ENCODE measurements at places on chromosomes 11 and 22. TPM values are rescaled to one million over a fixed set of nuclear protein-coding genes. Genes with fewer than 3 reads are reported as not detected.

Gene IGSF9B
- 0.32 TPM for total RNA-seq

Gene RIC8A
- total RNA-seq = 75.6 TPM

Gene POTEH
- total RNA-seq = not detected

GRCh38 chr22:20782596-20783299, 8.8 kb downstream of the SERPIND1 start:
- no peak for DNase-seq

DNA sequence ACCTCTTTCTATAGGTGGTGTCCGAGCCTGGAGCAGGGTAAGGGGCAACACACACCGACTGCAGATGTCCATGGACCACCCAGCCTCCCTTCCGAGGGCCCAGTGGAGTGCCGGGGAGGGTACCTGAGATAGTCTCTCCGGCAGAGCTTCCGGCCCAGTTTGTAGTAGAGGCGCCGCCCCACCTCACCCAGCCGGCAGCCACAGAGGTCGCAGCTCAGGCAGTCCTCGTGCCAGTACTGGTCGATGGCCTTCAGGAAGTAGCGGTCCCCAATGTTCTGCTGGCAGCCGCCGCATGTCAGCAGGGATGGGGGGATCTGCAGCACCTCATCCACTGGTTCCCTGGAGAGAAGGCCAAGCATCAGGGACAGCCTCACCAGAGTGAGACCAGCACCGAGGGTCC, 27.4 kb downstream of the LMO2 start:
- DNase-seq = no peak

- no peak for DNase-seq
Measured at GRCh38 chr11:119166368-119167076, 2.0 kb upstream of the NLRX1 start.

DNA sequence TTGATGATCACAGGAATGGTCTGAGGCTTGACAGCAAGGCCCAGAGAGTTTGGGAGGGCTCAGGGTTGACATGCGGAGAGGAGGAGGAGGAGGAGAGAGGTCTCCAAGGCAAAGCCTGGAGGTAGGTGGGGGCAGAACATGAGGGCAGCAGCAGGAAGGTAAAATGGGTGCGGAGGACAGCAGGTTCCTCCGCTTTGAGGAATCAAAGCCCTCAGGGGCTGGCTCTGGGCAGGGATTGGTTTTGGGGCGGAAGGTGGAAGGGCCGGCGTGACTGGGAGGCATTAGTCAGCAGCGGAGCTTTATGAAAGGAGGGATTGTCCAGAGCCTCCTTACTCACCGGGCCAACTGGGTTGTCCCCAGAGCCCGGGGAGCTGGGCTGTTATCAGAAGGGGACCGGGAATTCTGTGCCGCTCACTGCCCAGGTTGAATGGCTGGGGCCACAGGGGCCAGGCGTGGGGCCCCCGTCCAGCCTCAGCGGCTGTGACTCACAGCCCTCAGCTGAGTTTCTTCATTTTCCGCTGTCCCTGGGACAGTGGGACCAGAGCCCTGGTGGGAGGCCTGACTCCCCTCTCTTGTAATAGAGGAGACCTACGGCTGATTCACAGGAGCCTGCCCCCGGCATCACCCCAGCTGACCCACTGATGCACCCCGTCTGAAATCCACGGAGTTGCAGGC, 36.2 kb downstream of the LIF start:
- DNase-seq = peak; percentile 74

DNA sequence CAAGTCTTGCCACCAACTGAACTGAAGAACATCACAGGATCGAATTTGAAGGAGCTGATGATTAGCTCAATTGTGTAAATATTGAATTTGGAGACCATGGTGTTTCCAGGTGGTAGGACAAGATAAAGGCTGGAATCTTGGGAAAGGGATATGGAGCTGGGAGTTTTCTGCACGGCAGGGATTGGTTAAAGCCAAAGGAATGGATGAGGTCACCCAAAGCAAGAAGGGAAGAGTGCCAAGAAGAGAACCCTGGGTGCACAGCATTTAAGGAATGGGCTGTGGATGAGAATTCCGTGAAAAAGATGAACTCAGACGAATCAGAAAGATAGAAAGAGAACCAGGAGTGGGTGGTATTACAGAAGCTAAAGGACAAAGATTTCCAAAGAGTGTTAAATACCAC, 29.4 kb upstream of the RRAS2 start:
- DNase-seq = no peak

DNA sequence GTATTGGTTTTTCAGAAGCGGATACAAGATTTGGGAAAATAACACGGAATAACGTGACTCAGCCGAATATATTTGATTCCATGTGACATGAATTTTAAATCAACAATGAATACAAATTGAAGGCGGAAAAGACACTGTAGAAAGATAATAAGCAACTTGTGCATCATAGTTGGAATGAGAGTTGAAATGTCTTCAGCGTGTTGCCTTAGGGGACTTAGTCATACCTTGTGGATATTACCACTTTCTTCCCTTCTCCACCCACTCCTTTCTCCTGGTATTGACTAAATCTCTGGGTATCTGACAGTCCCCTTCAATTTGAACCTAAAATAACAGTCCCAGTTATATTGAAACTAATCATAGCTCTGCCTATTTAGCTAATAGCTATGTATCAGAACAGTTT, 2373.1 kb upstream of the RAG2 start:
- DNase-seq = no peak

DNA sequence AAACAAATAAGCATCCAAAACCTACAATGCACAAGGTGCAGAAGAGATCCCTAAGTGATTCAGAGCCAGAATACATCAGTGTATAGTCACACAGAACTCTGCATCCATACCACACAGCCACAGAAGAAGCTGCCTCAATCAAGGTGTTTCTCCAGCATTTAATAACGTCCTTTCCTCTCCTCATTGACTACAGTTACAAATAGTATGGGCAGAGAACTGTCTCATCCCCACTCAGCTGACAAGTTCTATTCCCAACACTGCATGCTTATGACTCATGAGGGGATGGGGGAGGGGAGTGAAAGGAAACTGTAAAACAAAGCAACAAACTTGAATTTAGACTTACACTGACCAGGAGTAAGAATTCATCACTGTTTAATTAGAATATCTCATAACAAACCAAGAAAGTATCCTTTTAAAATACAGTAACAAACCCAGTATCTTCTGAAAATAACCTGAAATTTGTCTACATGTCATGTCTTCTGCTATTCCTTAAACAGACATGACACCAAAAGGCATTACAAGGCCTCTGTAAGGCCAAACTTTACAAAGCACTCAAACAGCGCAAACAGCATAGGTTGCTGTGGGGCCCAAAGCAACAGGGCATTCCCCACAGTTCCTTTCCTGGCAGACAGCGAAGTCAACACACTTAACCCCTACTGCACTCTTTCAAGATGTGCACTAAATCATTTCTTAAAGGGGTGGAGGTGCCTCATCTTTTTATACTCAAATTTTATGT, 29.3 kb downstream of the CELF1 start:
- DNase-seq = peak; percentile 71

DNA sequence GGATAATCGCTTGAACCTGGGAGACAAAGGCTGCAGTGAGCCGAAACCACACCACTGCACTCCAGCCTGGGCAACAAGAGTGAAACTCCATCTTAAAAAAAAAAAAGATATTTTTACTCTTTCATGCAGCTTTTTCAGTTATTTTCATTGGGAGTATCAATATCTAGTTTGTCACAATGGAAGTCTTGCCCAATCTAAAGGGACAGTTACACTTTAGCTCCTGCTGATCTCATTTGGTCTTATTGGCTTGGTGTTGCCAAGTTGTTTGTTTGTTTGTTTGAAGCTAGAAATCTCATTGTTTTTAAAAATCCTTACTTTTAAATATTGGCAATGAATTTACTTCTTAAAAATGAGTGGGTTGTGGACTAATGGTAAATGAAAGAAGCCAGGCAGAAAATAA, 24.7 kb downstream of the CEP295 start:
- DNase-seq = no peak

GRCh38 chr22:37370306-37370979, 56.8 kb downstream of the ELFN2 start:
- DNase-seq = no peak

- no peak for DNase-seq
Measured at GRCh38 chr11:9576701-9577381, 3.4 kb downstream of the WEE1 start.

GRCh38 chr11:44315947-44316658, 6.2 kb upstream of the ALX4 start:
- peak; percentile 63 for DNase-seq

DNA sequence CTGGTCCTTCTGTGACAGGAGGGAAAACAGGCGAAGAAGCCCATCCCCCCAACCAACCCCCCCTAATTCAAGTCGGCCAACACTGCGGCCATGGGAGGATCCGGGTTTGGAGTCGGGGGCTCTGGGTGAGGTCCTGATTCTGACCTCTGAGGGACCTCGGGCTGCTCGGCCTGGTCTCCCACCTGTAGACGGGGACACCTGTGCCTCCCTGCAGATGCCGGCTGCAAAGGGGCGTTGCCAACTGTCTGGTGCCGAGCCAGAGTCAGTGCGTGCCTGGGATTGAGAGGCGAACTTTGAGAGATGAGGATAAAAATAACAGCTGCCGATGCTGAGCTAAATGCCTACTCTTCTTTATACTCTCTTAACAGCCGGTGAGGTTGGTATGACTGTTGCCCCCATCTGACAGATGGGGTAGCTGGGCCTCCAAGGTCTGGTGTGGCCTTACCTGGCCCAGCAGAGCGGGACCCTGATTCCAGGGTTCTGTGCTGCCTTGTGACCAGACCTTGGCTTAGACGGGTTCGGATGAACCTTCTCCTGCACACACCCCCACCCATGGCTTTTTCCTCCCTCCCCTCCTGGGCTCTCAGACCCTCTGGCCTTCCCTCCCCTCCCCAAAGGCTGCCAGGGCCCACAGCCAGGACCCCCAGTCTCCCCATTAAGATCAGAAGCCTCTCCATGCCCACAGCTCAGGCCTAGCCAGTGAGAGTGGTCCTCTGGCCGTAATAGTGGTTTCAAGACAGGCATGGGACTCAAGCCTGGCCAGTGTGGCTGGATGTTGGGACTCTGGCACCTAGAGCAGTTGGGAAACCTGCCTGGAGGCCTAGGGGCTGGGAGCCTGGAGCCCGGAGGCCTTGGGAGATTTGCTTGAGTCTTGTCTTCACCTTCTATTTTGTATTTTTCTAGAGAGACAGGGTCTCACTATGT, 41.7 kb downstream of the KCNJ4 start:
- peak; percentile 4 for DNase-seq

DNA sequence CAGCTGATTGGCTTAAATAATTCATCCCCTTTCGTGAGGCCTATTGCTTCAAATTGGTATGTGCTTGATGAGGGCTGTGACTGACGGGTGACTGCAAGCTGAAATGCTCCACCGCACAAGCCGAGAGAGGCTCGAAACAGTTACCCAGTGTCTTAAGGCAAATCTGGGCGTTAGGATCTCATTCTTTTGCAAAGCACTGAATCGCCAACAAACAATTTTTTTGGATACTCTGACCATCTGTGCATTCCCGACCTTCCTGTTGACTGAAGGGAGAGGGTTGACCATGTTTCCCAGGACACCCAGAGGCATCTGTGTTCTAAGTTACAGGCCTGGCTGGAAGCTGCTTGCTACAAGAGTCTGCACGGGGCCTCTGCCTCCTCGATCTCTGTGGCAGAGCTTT, 32.1 kb downstream of the CACNG2 start:
- no peak for DNase-seq

All from hepatocyte (in vitro differentiated cells).